ENCODE measurements at places on chromosomes 3 and 15.

DNA sequence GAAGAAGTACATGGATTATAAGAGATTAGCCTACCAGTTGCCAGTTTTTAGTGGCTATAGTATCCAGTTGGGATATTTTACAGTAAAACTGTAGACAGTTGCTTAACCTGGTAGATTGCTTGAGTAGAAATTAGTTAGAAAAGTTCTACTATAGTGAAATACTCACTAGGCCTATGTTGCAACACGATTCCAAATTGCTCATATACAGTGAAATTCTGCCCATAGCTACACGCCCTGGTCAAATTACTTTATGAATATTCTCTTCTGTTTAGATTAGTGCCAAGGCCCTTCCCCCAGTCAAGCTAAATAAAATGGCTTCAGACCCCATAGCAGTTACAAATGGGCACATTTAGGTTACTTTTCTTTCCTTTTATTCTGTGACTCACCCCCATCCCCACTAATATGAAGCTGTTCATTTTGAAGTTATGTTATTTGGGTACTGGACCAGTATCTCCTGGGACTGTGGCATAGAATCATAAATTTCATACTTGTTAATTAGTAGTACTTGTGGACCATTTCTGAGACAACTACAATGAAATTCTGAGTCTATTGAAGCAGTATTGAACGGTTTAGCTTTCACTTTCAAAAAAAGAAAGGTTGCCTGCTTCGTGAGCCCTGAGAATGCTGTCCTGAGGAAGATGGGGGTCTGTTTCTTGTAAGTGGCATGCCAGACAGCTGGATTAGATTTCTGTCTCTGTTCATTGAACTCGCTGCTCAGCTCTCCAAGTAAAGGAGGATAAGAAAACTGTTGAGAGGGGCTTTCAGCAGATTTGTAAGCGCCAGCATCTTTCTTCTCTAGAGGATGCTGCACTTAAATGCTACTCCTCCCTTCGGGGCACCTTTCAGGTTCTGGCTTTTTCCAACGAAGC, 65.8 kb upstream of the CFAP20DC start:
- no peak for DNase-seq

- DNase-seq = no peak
Observed at GRCh38 chr3:117735481-117736101, 1026.0 kb downstream of the TUSC7 start.

GRCh38 chr3:104437891-104438290, 928.8 kb upstream of the ALCAM start:
- no peak for DNase-seq

GRCh38 chr3:40649346-40649745, 124.6 kb downstream of the ZNF621 start:
- no peak for DNase-seq

DNA sequence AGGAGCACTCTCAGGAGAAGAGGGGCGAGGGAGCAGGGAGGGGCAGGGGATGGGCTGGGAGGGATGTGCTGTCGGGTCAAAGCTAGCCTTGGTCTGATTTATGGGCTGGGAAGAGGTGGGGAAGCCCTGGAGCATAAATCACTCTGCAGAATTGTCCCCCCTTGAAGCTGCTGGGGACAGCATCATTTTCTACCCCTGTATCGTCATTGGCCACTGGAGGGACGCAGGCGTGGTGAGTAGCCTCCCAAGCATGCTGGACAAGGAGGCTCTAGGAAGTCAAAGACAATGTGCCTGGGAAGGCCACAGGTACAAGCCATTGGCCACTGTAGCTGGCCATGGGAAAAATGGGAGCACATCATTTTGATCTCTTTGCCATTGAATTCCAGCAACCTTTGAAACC, 175.5 kb upstream of the CTDSPL start:
- DNase-seq = no peak

DNA sequence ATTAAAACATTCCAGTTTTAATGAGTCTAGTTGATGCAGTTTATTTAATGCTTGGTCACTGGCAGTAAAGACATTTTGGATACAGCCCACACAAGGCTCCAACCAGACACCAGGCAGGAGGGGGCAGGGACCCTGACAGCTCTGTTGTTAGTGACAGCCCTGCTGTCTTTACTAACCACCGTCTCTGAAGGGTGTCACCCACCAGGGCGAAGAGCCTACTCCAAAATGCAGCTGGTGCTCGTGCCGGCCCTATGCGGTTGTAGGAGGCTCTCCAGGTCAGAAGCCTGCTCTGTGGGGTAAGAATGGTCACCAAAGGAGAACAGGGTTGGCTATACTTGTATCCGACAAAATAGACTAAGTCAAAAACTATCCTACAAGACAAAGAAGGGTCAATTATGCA, 132.2 kb downstream of the ATP10A start:
- DNase-seq = no peak

DNA sequence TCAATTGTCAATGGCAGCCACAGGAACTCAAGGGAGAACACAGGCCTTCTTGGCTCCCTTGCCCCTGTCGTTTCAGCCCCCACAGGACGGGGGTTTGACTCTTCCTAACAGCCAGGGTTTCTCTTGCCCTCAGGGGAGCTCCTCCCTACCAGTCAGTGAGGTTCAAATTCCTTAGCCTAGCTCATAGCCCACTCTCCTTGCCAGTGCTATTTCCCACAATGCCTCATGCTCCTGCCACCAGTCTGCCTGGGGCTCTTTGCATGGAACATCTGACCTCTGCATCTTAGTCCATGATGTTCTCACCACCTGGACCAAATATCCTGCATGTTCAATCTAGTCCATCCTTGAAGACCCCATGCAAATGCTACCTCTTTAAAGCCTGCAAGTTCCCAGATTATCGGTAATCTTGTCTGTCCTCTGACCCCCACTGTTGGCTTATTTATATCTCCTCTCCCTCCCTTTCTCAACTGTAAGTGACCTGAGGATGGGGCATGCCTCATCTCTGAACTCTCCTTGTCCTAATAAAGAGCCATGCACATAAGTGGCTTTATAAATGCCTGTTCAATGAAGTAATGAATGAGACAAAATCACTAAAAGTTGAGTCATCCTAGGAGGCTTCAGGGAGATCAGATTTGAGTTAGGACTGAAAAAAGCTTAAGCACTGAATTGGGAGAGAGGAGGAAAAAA, 78.0 kb downstream of the MYO1E start:
- no peak for DNase-seq

GRCh38 chr3:128603811-128604775, 46.5 kb downstream of the RPN1 start:
- peak; percentile 53 for DNase-seq

GRCh38 chr15:70528816-70529215, 234.5 kb downstream of the UACA start:
- no peak for DNase-seq

GRCh38 chr3:115720983-115721382, 97.7 kb downstream of the GAP43 start:
- DNase-seq = no peak

DNA sequence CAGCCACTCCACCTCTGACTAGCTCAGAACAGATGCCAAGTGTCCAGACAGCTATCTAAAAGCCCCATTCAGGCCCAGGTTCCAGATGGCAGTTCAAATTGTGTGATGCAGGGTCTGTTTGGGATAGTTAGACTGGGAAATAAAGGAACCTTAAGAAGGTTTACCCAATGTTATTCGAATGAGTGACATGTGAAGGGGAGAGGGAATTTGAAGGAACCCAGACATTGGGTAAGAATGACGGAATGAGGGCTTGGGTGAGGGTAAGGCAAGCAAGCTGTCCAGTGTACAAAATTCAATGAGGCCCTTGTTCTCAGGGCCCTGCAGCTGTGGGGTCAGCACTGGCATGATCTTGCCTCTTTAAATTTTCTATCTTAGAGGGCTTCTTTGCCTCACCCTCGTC, 34.1 kb downstream of the ATP13A5 start:
- DNase-seq = no peak

DNA sequence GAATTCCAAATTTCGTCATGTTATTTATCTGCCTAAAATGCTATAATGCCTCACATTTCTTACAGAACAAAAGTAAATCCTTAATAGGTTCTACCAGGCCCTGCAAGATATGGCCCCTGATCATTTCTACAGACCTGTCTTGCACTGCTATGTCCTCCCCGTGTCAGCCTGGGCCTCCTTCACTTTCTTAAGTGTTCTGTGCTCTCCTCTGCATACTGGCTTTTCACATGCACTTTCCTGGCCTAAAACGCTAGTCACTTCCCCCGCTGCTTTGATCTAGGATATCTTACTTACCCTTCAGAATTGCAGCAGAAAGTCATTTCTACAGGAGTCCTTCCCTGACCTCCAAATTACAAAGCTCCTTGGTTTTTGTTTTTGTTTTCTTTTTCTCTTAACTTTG, 551.3 kb downstream of the NSUN3 start:
- no peak for DNase-seq

- DNase-seq = peak; percentile 69
Observed at GRCh38 chr3:48543271-48543866, 13.2 kb downstream of the PFKFB4 start.

DNA sequence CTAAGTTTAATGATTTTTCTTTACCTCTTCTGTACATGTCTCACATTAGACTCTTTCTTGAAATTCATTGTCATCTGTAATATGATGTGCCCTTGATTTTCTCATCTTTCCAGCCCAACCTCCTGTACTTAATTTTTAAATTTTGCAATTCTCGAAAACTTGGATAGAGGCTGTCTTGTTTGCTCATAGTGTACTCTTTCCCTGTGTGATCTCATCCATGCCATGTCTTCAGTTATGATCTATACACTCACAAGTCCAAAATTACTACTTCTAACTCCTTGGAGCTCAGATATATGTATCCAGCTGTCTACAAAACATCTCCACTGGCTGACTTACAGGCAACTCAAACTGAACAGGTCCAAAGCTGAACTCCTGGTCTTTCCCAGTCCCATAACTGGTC, 42.2 kb downstream of the CD200 start:
- DNase-seq = no peak

DNA sequence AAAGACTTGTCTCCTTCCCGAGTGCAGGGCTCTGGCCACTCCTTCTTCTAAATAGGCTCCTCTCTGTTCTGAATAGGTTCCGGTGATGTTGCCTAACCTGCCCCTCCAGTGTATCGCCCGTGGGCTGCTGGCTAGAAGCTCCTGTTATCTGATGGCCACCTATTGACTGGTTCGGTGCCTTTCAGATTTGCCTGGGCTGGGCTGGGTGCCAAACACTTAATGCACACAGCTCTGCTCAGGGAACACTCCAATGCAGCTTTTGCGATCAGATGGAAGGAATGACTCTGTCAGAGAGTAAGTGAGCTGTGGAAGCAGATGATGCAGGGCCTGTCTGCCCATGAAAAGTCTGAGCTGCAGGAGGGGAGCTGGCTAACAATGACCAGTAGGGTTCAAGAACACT, 112.9 kb downstream of the CORO2B start:
- DNase-seq = no peak

DNA sequence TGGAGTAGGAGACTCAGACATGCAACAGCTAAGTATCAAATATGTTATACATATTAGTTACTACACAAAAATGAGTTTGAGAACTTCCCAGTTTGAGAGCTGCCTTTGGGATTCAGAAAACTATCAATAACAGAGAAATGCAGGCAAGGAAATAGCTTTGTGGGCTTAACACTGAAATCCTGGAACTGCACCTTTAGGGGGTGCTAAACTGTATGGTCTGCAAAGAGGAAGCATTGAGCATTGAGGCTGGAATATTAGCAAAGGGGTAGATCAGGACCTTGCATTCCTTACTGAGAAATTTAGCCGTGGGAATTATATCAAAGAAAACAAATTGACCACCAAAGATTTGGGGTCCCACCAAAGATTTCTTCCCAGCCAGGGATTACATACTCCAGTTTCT, 580.0 kb downstream of the ZNF385D start:
- no peak for DNase-seq

GRCh38 chr3:14688525-14688924, 13.6 kb downstream of the C3orf20 start:
- no peak for DNase-seq

- no peak for DNase-seq
Observed at GRCh38 chr3:30081904-30082303, 524.5 kb upstream of the TGFBR2 start.

- DNase-seq = no peak
Observed at GRCh38 chr3:68571321-68571720, 361.0 kb downstream of the TAFA4 start.

Data from inflammatory macrophage (primary cell).